RKO (cell line): ENCODE measurements at places on chromosomes 12 and 14.
A peak's percentile ranks its signal among the peaks of the same experiment; 100 is the strongest.

- DNase-seq, result peak; percentile 23
Measured at GRCh38 chr14:60106339-60106738, 14.6 kb downstream of the PCNX4 start.

DNA sequence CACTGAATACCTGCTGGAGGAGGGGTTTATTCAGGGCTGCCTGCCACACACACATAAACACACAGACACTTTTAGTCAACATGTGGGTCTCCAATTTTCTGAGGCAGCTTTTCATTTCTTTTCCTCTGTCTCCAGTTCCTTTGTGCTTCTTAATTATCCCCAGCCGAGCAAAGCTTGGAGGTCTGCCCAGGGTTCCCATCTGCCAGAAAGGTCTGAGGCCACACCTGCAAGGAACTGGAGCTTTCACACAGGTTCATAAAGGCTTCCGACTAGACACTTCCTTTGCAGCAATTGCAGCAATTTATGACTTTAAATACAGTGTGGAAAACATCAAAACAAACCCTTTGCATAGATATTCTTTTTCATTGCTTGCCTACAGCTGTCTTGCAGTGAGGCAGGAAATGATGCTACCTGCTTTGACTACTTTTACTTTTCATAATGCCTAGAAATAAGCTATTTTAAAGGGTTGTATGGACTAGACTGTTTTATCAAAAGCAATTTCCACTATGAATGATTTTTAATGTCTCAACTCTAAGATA, 1318.9 kb downstream of the AACS start:
- no peak for DNase-seq

DNA sequence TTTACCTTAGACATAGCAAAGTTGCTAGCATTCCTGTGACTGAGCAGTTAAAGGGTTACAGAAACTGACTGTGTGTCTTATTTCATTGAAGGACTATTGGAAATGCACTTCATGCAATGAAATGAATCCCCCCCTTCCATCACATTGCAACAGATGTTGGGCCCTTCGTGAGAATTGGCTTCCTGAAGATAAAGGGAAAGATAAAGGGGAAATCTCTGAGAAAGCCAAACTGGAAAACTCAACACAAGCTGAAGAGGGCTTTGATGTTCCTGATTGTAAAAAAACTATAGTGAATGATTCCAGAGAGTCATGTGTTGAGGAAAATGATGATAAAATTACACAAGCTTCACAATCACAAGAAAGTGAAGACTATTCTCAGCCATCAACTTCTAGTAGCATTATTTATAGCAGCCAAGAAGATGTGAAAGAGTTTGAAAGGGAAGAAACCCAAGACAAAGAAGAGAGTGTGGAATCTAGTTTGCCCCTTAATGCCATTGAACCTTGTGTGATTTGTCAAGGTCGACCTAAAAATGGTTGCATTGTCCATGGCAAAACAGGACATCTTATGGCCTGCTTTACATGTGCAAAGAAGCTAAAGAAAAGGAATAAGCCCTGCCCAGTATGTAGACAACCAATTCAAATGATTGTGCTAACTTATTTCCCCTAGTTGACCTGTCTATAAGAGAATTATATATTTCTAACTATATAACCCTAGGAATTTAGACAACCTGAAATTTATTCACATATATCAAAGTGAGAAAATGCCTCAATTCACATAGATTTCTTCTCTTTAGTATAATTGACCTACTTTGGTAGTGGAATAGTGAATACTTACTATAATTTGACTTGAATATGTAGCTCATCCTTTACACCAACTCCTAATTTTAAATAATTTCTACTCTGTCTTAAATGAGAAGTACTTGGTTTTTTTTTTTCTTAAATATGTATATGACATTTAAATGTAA, 31.5 kb downstream of the MDM2 start:
- no peak for DNase-seq

DNA sequence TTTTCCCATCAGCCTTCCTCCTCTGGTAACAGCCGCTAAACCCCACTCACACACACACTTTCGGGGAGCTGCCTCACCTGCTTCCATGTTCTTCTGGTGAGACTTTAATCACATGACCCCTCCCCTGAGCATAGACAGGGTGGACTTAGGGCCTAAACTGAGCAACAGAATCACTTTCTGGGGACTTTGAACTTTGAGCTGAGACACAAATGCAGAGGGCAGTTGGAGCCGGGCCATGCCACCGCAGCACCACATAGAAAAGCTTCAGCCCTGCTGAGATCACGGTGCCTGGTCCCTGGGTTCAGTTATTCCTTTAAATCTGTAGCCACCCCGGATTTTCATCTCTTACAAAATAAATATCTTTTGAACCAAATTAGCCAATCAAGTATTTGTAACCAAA, 18.4 kb upstream of the MAP3K9 start:
- DNase-seq, result no peak

DNA sequence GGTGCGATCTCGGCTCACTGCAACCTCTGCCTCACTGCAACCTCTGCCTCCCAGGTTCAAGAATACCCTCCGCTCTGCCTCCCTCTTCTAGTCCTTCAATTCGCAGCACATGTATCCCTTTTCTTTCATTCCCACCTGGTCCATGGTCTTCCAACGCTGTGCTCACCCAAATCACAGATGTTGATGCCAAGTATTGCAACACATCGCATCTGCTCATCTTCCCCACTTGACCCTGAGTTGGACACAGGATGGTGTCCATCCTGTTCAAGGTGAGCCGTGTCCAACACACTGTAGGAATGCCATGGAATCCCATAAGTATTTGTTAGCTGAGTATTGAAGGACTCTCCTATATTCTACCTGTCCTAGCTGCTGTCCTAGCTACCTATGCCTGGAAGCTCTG, 50.6 kb upstream of the ETV6 start:
- DNase-seq, result no peak

DNA sequence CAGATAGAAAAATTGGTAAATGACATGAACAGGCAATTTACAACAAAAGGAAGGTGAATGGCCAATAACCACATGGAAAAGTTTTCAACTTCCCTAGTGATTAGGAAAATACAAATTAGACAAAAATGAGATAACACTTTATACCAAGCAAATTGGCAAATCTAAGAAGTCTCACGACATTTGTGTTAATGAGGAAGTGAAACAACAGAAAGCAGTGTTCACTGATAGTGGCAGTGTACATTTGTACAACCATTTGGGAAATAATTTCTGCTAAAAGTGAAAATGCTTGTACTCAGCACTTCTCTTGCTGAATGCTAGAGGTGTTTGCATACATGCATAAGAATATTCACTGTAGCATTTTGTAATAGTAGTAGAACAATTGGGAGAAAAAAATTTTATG, 126.6 kb downstream of the LLPH start:
- DNase-seq, result no peak

DNA sequence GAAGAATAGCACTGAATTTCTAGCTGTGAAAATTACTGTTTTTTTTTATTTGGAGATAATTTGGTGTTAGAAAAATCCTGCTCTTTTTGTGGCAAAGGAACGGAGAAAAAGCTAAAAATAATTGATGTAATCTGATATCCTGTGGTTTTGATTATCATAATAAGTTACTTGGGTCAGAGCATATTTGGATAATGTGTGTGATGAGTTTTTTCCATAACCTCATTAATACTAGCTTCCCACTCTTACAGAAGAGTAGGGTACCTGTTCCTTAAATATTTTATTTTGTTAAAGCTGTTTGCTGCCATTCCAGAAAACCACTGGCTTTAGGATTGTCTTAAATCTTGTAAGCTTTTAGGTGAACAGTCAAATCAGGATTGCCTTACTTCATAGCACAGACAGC, 4.7 kb downstream of the PSMC6 start:
- DNase-seq, result no peak

DNA sequence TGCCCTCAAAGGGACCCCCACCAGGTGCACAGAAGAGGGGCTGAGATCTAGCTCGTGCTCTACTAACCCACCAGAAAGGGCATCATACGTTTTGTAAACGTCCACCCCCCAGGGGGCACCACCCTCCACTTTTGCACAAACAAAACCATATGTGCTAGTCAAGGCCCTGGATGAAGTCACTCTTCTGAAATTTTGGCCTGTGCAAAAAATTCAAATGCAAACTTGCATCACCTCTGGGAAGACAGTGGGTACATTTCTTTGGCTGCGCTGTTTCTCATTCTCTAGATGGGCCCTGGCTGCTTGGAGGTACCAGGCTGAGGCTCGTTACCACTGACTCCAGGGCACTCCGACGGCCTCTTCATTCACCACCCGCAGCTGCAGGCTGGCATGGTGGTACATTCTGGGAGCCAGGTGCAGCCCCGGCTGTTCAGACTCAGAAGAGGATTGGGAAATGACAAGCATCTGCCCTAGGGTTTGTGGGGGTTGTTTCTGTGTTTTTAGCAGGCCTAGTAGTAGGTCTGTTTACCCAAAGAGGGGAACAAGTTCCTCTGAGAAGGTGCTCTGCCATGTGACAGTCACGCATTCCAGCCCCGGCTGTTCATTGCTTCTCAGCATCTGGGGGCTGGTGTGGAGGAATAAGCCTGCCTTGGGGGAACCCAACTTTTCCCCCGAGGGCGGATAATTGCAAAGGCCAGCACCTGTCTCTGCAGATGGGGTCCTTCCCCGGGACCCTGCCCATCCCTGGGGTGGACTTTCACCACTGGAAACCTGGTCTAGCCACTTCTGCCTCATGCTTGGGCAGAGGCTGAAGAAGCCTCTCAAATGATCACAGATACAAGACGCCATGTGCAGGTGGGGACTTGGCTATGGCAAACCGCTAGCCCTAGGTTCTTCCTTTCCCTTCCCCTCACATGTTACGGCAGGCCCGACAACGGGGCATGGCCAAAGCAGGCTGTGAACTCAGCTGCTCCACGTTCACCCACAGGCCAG, 147.6 kb downstream of the DPF3 start:
- DNase-seq, result no peak

DNA sequence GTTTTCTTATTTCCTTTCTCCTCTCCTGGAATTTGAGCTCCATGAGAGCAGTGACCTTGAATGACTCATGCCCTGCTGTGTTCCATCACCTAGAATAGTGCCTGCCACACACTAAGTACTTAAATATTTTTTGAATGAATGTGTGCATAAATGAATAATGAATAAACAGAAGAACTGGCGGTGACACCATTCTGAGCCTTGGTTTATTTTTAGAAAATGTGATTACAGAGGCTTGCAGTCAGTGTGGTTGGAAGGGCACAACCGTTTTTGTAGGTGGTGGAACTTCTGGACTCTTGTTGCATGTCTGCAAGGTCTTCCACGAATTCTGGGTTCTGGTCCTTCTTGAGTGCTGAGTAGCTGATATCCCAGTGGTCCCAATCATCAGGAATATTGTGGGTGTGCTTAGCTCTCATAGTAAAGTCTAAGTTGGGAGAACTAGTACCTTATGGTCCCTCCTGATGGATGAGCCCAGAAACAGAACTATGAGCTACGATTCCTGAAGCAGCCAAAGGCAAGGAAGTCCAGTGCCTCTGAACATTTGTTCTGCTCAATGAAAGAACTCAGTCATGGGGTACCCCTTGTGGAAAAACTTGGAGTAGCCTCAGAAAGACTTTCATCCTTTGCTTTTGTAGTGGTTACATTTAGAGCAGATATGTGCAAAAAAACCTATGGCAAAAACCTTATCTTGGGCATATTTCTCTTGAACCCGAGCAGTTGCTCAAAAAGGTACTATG, 28.8 kb upstream of the BHLHE41 start:
- DNase-seq, result peak; percentile 97

GRCh38 chr12:30909349-30910037, 17.1 kb upstream of the TSPAN11 start:
- DNase-seq, result no peak

DNA sequence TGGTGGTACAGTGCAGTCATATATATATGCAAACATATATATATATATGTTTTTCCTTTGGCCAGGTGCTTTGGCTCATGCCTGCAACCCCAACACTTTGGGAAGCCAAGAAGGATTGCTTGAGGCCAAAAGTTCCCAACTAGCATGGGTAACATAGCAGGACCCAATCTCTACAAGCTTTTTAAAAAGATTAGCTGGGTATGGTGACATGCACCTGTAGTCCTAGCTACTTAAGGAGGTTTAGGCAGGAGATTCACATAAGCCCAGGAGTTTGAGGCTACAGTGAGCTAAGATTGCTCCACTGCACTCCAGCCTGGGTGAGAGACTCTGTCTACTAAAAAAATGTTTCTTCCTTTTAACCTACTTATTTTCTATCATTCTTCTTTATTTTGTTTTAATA, 10.2 kb downstream of the PZP start:
- DNase-seq, result no peak

GRCh38 chr12:130214686-130215395, 52.6 kb downstream of the FZD10 start:
- DNase-seq, result peak; percentile 56

- DNase-seq, result no peak
Measured at GRCh38 chr12:66617991-66618390, 60.9 kb downstream of the GRIP1 start.

GRCh38 chr12:43758247-43758727, 303 bp downstream of the PUS7L start:
- DNase-seq, result peak; percentile 56

- DNase-seq, result no peak
Measured at GRCh38 chr12:119665164-119665929, 2.6 kb upstream of the PRKAB1 start.

GRCh38 chr14:62431496-62431895, 613.8 kb downstream of the KCNH5 start:
- DNase-seq, result no peak

GRCh38 chr12:68779280-68779679, 28.7 kb upstream of the MDM2 start:
- no peak for DNase-seq

- no peak for DNase-seq
Measured at GRCh38 chr12:61232040-61232439, 1028.2 kb upstream of the USP15 start.

- DNase-seq, result no peak
Measured at GRCh38 chr12:1911598-1912575, 6.6 kb downstream of the CACNA2D4 start.

DNA sequence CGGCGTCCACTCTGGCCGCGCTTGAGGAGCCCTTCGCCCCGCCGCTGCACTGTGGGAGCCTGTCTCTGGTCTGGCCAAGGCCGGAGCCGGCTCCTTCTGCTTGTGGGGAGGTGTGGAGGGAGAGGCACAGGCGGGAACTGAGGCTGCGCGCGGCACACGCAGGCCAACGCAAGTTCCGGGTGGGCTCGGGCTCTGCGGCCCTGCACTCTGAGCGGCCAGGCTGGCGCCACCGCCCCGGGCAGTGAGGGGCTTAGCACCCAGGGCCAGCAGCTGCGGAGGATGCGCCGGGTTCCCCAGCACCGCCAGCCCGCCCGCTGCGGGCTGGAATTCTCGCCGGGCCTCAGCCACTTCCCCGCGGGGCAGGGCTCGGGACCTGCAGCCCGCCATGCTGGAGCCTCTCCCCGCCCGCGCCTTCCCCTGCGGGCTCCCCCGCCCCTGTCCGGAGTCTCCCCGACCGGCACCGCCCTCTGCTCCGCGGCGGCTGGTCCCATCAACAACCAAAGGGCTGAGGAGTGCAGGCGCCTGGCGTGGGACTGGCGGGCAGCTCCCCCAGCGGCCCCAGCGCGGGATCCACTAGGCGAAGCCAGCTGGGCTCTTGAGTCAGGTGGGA, 921.2 kb upstream of the FOXG1 start:
- no peak for DNase-seq
